ENCODE measurements at places on chromosomes 1 and 21.

- no peak for DNase-seq
Observed at GRCh38 chr1:206872139-206872538, 6.7 kb downstream of the IL20 start.

DNA sequence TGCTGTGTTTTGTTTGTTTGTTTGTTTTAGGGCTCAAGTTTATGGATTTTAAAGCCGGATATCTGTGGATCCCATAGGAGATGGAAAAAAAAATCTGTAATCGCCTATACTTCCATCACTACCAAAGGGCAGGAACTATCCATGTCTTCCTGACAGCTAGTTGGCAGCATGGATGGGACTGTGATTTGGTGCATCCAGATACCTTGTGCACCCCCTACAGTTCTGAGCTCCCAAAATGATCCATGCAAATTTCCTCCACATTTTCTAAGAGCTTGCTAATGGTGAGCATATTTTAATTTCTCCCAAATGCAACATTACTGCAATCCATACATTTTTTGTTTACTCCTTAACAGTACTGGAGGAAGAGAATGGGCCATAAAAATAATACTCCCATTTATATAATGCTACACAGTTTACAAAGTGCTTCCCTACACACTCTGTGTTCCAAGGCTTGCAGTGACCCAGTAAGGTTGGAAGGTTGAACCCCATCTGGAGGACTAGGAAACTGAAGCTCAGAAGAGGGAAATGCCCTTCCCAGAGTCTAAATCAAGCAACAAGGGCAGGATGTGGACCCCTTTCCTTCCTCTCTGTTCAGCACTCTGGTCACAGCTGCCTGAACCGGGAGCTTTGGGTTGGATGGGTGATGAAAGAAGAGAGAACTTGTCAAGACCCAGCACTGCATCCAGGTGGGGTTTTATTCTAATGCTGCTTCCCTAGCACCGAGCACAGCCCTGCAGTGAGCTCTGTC is 48.0 kb downstream of the CAPN8 start:
- DNase-seq = no peak

GRCh38 chr1:59903141-59903754 is 23.3 kb downstream of the CYP2J2 start:
- DNase-seq = peak; percentile 51

GRCh38 chr21:21730512-21730911 is 732.3 kb downstream of the NCAM2 start:
- no peak for DNase-seq

GRCh38 chr1:112673592-112674439 is 643 bp upstream of the MOV10 start:
- peak; percentile 49 for DNase-seq

DNA sequence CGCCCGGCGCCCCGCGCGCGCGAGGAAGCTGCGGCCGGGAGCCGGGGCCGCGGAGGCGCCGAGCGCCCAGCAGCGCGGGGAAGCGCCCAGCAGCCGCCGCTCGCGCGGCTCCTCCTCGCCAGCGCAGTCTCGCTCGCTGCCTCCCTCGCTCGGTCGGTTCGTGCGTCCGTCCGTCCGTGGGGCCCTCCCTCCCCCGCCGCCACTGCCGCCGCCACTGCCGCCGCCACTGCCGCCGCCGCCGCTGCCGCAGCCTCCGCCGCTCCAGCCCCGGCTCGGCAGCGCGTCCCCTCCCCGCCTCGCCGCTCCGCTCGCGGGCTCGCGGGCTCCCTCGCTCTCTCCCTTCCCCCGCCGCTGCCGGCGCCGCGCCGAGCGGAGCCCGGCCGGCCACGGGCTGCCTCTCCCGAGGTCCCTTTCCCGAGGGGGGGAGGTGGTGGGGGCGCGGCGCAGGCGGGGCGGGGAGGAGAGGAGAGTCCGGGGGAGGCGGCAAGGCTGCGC is at the start of gene KCND3:
Gene KCND3 (minus strand): TSS at position 138 of the 495 bp plus-strand sequence.
- DNase-seq = peak; percentile 40

- DNase-seq = no peak
Observed at GRCh38 chr21:33975548-33976081, 60.0 kb upstream of the ATP5PO start.

GRCh38 chr21:42193721-42194120 is 25.2 kb upstream of the ABCG1 start:
- DNase-seq = no peak

DNA sequence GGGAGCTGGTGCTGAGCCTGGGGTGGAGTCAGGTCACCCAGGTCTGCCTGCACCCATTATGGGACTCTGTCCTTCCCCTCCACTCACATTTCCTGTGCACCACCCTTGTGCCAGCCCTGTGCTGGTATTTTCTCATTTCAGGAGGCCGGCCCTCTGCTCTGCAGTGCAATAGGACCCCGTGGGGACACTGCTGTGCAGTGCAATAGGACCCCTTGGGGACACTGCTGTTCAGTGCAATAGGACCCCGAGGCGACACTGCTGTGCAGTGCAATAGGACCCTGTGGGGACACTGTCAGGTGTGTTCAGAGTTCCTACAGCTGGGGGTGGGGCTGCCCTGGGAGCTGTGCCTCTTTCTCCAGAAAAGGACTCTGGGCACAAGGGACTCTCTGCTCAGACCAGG is 36.2 kb upstream of the DMBX1 start:
- no peak for DNase-seq

DNA sequence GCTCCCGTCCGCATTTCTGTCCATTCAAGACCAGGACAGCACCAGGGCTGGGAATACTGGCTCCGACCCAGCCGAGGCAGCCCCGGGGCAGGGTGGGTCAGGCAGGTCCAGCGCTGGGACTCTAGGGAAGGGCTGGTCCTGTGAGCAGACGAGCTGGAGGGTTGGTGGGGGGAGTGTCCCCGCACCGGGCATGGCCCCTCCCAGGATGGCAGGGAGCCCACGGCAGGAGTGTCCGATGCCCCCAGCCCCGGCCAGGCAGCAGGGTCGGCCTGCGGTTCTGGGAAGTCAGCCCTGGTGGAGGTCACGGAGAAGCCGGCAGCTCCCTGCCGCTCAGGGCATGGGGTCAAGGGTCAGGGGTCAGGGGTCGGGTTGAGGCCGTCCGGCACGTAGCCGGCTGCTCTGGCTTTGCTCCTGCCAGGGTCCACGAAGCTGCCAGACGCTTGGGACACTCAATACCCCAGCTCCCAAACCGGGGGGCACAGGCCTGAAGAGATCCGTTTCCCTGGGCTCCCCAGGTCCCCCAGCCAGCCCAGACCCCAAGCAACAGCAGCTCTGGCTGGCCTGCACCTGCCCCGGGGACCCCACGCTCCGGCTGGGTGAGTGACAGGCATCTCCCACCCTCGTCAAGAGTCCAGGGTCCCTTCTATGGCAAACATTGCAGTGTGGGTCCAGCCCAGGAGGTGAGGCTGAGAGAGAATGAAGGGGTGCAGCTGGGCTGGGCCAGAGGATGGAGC is 6.7 kb downstream of the C1QTNF12 start:
- peak; percentile 73 for DNase-seq

DNA sequence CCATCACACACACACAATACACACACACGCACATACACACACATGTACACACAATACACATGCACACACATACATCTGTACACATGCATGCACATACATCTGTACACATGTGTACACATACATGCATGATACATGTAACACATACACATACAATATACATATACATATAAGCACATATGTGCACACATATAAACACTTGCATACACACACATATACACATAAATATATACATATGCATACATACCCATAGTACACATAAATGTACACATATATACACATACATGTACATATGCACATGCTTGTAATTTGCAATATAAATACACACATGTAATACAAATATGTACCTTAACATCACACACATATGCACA is 282.6 kb upstream of the VAMP3 start:
- DNase-seq = no peak

GRCh38 chr1:219427403-219427802 is 185.5 kb downstream of the ZC3H11B start:
- DNase-seq = no peak

DNA sequence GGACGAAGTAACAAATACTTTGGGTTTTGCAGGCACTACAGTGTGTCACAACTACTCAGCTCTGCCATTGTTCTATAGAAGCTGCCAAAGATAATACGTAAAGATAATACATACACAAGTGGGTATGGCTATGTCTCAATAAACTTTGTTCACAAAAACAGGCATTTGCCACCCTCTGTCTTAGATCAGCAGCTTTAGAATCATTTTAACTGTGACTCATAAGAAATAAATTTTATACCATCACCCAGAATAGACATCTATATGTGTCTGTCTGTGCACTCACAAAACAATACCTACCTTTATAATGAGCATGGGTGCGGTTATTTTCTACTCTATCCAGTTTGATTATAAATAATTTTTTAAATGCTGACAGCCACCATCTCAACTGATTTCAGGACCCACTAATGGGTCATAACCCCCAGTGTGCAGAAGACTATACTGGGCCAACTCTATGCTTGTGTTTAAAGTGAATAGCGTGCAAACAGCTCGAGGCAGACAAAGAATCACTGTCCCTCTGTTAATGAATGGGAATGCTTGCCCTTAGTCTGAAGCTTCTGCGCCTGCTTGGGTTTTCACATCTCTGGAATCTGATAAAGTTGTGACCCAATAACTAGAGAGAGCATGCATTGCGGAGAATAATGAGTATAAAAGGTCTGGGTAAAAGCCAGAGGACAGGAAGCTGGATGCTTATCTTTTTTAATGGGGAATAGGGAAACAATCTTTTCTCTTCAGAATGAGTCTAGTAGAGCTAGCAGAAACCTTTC is 216.2 kb downstream of the PLPP3 start:
- no peak for DNase-seq

DNA sequence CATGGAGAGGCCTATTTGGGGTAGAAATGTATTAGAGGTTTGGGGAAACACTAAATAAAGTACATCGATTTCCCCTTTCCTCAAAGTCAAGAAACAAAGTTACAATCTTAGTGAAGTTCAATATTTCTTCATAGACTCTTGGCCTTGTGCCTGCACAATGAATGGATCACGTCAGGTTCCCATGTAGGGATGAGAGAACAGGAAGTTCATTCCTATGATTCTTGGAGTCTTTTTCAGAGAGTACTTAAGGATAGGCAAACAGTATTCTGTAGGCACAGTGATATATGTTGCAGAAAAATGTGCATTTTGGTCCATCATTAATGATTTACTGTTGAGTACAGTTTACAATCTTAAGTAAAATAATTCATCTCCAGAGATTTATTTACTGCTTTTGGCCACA is 275.5 kb downstream of the RGS7 start:
- no peak for DNase-seq

DNA sequence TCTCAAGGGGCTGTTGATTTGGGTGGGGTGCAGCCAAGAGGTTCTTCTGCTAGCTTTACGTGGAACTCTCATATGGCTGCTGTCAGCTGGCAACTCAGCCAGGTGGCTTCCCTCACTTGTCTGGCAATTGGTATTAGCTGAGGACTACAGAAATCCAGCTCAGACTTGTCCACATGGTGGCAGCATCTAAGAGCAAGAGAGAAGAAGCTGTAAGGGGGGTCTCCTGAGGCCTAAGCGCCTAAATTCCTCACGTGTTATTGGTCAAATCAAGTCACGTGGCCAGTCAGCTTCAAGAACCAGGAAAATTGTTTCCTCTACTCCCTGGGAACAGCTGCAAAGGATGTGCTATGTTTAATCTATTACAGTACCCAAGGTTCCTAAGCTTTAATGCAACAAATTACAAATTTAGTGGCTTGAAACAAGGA is 4.2 kb upstream of the DYRK3 start:
- peak; percentile 56 for DNase-seq

DNA sequence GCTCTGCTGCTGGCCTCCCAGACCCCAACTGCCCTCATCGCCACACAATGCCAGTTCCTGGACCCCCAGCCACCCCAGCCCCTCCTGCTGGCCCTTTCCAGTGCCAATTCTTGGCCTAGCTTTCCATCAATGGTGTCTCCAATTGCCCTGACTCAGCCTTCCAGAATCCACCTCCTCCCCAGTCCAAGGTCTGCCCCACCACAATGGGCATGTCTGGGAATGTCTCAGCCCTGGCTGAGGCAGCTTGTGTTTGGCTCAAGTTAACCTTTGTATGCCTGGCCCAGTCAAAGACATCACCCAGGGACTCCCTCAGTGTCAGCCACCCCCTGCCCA is 16.4 kb downstream of the ALDH4A1 start:
- DNase-seq = no peak

GRCh38 chr1:220873868-220874655 is 5.2 kb upstream of the HLX start:
- DNase-seq = no peak

GRCh38 chr1:167175901-167176300 is 44.8 kb upstream of the POU2F1 start:
- DNase-seq = no peak

GRCh38 chr1:3033790-3034090 is 12.5 kb downstream of the ACTRT2 start:
- no peak for DNase-seq

DNA sequence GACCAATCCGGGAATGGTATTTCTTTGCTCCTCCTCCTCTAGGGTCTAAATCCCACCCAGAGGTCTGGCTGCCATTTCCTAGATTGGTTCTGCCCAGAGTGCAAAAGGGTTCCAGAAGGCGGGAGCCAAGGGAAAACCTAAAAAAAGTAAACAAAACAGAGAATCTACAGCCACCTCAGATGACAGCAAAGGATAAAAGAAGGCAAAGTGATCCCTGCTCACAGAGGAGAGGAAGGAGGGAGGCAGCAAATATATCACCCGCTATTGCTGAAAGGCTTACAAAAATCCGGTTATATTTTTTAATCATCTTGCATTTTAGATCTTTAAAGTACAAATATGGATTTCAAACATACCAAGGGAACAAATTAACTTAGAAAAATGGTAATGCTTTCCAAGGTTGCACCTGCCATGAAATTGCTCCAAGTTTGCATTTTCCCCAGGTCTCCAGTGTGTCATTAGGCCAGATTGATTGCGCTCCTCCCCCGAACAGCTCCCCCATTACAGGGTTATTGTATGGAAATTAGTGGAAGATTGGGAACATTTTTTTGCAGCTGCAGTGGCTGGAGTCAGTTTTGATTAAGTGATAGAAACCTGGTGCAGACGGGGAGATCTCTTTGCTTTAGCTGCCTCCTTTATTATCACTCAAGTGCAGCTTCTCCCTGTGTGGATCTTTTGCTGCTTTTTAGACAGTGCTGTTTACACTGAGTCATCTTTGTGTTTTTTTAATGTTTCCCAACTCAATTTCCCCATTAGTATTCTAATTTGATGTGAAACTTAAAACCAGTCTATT is 280.5 kb upstream of the CAMK1G start:
- DNase-seq = no peak

DNA sequence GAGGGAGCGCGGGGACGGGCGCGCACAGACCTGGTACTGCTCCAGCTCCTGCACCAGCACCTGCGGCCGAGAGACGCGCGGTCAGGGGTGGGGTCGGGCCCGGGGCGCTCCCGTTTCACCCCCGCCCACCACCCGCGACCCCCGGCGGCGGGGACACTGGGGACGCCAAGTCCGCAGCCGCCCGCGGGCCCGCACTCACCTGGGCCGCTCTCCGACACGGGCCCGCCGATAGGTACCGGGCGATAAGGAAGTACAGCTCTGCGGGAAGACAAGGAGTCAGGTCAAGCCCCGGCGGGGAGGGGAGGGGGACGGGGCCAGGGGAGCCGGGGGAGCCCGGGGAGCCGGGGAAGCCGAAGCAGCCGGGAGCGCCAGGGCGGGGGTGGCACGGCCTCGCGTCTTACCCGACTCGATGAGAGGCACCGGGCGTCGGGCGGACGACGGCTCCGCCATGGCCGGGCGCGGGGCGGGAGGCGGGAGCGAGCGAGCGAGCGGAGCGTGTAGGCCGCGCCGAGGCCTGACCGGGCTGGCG is 326 bp downstream of the BRWD1 start:
- peak; percentile 60 for DNase-seq

Data from pancreas (tissue), 10 donors.